Right renal cortex interstitium (tissue), 3 donors: ENCODE measurements at places on chromosomes 16 and 17. TPM values are rescaled to one million over a fixed set of nuclear protein-coding genes. Genes with fewer than 3 reads are reported as not detected.

GRCh38 chr16:11354407-11354732, 9.1 kb downstream of the RMI2 start:
- no peak for DNase-seq

GRCh38 chr17:44137891-44138709, 3.6 kb upstream of the HROB start:
- no peak for DNase-seq

DNA sequence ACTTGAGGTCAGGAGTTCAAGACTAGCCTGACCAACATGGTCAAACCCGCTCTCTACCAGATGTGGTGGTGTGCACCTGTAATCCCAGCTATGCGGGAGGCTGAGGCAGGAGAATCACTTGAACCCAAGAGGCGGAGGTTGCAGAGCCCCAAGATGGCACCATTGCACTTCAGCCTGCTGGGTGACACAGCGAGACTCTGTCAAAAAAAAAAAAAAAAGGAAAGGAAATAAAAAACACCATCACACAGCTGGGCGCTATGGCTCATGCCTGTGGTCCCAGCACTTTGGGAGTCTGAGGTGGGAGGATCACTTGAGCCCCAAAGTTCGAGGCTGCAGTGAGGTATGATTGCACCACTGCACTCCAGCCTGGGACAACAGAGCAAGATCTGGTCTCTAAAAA, 13.3 kb upstream of the SBK1 start:
- no peak for DNase-seq

DNA sequence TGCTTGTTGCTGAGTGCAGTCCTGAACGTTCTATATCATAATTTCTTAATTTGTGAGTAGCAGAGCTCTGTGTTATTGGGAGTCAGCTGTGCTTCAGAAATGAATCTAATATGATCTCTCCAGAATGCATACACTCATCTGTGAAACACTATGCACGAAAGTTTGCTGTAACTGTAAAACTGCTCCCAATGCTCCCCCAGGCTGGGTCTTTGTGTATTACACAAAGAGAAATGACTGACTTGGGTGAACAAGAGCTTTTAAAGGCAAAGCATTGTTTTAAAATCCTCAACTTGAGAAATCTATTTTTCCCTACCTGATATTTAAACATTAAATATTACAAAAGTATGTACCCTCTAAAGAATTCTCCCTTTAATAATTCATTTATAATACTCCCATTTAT, 636.7 kb upstream of the KIF2B start:
- no peak for DNase-seq

GRCh38 chr17:65459677-65460347, 101.6 kb downstream of the AXIN2 start:
- DNase-seq = no peak

- no peak for DNase-seq
Observed at GRCh38 chr17:46890638-46891037, 32.3 kb upstream of the GOSR2 start.

GRCh38 chr17:49457564-49458535, 37.2 kb upstream of the NGFR start:
- no peak for DNase-seq

DNA sequence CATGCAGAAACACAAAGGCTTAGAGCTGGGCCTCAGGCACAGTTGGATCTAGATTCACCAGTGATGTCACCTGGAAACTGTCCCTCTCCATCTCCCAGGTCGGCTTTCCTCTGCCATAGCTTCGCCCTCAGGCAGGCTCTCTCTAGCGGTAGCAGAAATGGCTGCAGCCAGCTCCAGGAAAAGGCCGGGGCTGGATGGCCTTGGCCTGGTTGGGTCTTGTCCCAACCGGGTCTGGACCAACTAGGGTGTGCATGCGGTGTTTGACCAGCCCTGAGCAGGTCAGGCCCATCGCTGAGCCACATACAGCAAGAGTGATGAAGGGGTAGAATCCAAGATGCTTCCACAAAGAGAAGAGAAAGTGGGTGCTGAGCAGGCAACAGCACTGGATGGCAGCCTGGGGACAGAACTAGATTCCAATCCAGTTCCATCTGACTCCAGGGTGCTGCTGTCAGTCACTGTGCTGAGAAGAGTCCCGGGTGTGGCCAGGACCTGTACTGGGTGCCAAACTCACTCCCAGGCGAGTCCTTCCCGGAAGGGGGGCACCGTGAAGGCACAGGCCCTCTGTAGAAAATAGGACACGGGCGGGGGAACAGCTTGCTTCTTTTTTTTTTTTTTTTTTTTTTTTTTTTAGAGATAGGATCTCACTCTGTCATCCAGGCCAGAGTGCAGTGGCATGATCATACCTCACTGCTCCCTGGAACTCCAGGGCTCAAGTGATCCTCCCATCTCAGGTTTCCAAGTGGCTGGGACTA, 51.8 kb downstream of the SOCS3 start:
- no peak for DNase-seq

The CDIPT gene
- polyA plus RNA-seq = 102 TPM
